ENCODE measurements at places on chromosomes 13 and 19.

- DNase-seq: no peak
Measured at GRCh38 chr19:9877780-9878510, 42.8 kb downstream of the PIN1 start.

DNA sequence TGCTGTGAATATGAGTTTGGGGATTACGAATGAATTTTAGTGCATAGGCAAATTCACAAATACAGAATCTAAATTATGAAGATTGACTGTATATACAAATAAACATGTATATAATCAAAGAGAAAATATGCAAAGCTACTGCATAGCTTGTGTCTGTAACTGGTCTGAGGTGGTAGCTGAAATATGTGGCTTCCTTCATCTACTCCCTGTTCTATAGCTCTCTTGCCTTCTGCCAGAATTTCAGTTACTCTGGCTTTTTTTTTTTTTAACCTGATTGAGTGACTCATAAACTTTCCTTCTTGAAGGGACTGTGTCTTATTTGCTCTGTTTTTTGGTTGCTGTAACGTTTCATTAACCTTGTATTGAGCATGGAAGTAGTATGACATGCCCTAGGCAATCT, 26.6 kb downstream of the DNAJC3 start:
- no peak for DNase-seq

DNA sequence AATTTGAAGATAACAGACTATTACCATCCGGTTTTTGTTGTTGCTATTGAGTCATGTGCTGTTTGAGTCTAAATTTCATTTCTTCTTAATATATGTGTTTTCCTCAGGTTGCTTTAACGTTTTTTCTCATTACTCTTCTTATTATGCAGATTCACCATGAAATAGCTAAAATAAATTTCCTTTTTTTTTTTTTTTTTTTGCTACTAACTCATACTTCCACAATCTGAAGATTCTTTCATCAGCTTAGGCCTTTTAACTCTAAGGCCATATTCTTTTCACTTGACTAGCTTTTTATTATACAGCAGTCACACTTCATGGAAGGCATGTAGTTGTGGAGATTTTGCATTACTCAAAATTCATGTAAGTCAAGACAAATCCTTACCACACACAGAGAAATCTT, 23.9 kb upstream of the RCBTB2 start:
- DNase-seq: no peak

DNA sequence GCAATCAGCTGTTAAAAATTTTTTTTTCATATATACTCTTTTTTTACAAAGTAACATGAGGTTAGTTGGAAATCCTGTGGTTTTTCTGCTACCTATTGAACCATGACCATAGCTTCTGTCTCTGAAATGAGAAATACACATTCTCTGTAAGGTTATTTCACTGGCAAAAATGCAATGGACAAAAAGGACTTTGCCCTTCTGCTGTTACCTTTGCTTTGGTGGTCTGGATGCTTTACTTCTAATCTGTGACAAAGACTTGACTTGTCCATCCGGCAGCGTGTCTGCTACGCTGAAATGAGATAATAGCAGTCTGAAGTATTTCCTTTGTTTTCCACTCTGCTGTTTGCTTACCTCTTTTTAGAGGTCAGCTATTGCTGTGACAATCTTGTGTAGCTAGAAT, 412.8 kb downstream of the SLITRK6 start:
- DNase-seq: peak; percentile 42

DNA sequence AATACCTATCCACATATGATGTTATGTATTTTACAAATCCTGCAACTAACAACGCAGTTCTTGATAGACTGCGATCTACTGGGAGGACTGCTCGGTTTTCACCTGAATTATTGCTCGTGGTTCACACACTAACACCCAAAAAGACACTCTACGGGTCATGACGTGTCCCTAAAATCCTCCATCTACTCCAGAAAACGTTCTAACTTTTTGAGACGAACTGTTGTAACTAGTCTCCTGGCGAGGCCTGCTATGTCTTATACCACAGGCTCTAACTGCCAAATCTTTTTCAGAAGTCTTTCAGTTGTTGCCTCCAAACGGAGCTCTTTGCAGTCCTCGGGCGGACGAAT, 108.2 kb downstream of the KCNRG start:
- DNase-seq: no peak

- no peak for DNase-seq
Measured at GRCh38 chr19:6465006-6465405, 935 bp downstream of the CRB3 start.

DNA sequence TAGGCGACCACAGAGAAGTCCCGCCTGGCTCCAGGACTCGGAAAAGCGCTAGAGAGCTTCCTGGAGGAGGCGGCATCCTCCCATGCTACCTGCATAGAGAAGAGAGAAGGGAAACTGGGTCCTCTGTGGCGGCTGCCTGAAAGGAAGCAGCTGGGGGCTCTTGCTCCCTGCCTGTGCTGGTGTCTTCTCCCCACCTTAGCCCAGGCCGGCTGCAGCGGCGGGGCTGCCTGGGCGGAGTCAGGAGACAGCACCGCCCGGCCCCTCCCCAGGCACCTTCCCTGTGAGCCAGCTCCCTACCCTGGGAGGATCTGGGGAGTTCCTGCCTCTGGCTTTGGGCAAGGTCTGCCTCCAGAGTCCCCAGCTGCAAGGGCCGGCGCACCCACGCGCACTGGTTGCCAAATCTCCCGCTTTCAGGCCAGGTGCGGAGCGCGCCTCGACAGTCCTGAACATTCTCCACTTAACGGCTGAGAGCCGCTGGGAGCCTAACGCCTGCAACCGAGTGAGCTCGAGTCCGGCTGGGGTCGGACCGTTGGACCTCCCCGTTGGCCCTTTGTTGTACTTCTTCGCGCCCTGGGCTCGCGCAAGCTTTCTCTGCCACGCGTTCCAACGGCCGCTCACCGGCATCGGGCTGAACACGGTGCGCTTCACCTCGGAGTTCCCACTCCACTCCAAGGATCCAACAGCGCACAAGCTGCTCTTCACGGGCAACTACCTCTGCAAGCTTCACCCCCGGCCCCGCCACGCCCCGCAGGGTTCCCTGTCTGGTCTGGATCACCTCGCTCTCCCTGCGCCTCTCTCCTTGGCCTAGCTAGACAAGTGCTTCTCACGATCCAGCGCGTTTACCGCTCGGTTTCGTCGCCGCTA, 21.8 kb upstream of the ZNF30 start:
- peak; percentile 46 for DNase-seq

GRCh38 chr19:52622261-52622660, 15.9 kb downstream of the ZNF83 start:
- no peak for DNase-seq

DNA sequence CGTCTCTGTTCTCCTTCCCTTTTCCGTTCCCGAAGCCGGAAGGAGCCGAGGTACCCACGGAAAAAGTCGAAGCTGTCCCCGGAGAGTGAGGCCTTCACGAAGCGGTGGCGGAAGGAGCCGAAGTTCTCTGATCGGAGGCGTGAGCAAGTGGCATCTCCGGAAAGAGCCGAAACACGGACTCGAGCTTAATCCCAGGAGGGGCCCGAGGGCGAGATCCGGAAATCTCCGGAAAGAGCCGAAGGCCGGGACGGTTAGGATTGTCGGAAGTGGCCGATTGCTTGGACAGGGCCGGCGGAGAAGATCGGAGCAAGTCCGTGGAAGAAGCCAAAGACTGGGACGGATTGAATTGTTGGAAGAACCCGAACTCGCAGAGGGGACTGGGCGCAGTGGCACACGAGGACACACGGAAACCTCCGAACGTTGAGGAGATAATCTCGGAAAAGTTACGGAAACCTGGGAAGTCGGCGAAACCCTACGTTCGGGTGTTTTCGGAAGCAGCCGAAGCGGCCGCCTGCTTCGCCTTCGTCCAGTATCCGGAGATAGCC, 440 bp upstream of the U2AF2 start:
- peak; percentile 100 for DNase-seq

GRCh38 chr13:75766636-75767035, 130.5 kb downstream of the LMO7 start:
- no peak for DNase-seq

GRCh38 chr19:5152013-5152763, 183.3 kb downstream of the KDM4B start:
- DNase-seq: no peak

DNA sequence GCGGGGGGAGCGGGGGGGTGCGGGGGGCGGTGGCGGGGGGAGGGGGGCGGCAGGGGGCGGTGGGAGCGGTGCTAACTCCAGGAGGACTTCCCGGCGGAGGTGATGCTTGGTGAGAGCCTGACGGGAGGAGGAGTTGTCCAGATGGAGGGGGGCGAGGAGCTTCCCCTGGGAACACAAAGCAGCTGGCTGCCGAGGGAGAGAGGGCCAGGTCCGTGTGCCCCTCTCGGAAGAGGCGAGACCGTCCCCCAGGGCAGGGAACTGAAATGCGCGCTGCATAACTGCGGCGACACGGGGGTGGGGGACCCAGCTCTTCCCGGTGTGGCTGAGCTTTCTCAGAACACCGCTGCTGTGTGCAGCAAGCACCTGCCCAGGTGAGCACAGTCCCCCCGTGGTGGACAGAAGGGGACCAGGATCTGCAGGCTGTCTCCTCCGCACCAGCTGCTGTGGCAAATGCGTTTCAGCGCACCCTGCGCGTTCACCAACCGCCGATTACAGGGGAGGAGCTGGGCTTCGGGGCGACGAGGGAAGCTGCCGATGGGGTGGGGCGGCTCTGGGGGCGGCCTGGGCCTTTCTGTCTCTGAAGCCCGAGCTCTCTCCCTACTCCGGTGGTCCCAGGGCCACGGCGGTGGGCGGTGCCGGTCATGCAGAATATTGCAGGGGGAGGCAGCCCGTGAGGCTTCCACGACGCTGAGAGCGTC, 54.7 kb upstream of the F7 start:
- peak; percentile 63 for DNase-seq

- no peak for DNase-seq
Measured at GRCh38 chr13:88429862-88430261, 758.7 kb downstream of the SLITRK5 start.

GRCh38 chr13:95710313-95710712, 33.4 kb downstream of the DNAJC3 start:
- no peak for DNase-seq

DNA sequence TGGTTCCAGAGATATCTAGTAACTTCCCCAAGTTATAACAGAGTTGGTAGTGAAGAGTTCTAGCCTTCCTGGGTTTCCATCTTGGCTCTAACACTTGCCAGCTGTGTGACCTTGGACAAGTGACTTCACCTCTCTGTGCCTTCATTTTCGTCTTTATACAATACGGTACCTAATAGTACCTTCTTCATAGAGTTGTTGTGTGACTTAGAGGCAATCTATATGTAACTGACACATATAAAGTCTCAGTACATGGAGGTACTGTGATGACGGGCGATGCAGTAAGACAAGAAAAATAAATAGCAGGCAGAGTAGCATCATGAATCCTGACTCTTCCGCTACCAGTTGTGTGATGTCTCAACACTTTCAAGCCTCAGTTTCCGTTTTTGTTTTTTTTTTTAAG, 8.0 kb upstream of the CLASRP start:
- no peak for DNase-seq

GRCh38 chr19:1862424-1863327, 703 bp downstream of the KLF16 start:
- peak; percentile 64 for DNase-seq
